ENCODE measurements at places on chromosomes 5 and 9. TPM values are rescaled to one million over a fixed set of nuclear protein-coding genes. Genes with fewer than 3 reads are reported as not detected.

CNTNAP3 gene
- 10.9 TPM for total RNA-seq

SELENOP gene
- total RNA-seq: 36.2 TPM

COL5A1 gene
- total RNA-seq: 185 TPM

- no peak for DNase-seq
Observed at GRCh38 chr9:76798527-76798926, 34.3 kb downstream of the PCA3 start.

GRCh38 chr5:100855295-100855694 is 47.8 kb downstream of the ST8SIA4 start:
- DNase-seq: no peak

DNA sequence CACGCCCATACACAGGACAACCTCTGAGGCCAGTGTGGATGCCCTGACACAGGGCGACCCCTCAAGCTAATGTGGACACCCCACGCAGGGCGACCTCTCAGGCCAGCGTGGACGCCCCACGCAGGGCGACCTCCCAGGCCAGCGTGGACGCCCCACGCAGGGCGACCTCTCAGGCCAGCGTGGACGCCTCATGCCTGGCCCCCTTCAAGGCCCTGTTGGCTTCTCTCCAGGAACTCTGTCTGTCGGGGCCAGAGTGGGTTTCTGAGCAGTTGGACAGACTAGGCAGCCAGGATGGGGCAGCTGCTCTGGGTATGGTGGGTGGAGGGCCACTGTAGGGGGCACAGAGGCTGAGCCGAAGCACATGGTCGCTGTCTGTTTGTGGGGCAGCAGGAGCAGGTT is 47.4 kb downstream of the LMX1B start:
- no peak for DNase-seq

DNA sequence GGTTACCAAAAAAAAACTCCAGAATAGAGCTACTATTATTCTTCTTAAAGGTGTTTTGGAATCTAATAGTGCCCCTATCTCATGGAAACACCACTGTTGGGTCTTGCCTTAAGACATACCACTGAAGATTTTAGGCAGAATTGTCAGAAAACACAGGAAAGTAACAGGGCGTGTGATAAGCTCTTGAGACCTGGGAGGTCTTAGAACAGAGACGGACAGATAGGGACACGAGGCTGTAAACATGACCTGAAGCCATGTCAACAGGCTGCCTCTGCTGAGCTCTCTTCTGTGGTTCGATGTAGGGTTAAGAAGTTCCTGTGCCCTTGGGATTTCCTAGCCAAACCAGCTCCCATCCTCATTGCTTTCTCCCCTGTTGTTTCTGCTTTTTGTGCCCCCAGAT is 69.3 kb downstream of the CTSL start:
- DNase-seq: no peak
